M059J (cell line): ENCODE measurements at places on chromosomes 3 and 15.

GRCh38 chr3:124358156-124358555 lies 366.2 kb upstream of the ROPN1 start:
- DNase-seq = no peak

DNA sequence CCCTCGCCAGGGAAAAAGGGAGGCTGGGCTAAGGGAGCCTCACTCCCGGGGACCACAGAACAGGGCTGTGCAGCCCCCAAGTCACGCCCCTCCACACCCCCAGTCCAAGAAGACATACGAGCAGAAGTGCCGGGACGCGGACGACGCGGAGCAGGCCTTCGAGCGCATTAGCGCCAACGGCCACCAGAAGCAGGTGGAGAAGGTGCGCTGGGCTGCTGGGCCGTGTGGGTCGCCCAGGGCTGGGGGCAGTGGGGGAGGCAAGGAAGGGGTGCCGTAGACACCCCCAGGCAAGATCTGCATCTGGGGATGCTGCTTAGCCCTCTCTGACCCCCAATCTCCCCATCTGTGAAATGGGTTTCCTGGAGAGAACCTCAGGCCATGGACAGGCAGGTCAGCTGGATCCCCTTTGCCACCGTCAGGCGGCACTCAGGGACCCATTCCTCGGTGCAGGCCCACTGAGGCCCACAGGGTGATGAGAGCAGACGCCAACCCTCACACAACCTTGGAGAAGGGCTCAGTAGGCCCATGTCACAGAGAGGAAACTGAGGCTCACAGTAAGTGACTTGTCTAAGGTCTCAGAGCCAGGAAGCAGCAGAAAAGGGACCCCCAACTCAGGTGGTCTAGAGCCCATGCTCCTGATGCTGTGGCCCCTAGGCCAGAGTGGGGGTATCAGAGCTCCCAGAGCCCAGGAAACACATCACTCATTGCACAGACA lies 33.7 kb downstream of the PSTPIP1 start:
- no peak for DNase-seq

- DNase-seq = no peak
Observed at GRCh38 chr3:63355809-63356208, 77.7 kb downstream of the SYNPR start.

GRCh38 chr3:69051756-69052471 lies at the start of gene TMF1:
TSS of gene TMF1 (minus strand) at chr3:69052333. CDS start at chr3:69052086, 247 bp downstream.
- DNase-seq = peak; percentile 94

DNA sequence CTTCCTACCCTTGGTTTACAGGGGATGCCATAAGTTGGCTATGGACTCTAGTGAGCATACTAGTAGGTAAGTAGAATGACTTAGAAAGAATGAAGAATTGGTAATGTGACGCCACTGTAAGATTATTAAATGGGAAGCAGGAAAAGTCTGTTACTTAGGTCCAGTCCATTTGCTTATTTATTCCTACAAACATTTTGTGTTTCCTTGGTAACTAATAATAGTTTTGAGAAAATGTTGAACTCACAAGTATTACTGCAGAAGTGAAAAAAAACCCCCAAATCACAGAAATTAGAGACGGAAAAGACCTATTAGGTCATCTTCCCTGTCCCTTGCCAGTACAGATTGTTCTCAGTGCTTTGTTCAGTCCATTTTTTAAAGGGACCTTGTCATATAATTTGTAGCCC lies 63.5 kb downstream of the CMSS1 start:
- DNase-seq = no peak
